Astrocyte of the spinal cord (primary cell): ENCODE measurements at places on chromosomes 2 and 18.

- no peak for DNase-seq
These were observed 47.8 kb downstream of the MEX3C start for GRCh38 chr18:51149670-51150069.

GRCh38 chr2:204024503-204024902 is 87.9 kb downstream of the ICOS start:
- peak; percentile 35 for DNase-seq

GRCh38 chr2:26475037-26475436 is 2.9 kb downstream of the OTOF start:
- DNase-seq, result no peak

DNA sequence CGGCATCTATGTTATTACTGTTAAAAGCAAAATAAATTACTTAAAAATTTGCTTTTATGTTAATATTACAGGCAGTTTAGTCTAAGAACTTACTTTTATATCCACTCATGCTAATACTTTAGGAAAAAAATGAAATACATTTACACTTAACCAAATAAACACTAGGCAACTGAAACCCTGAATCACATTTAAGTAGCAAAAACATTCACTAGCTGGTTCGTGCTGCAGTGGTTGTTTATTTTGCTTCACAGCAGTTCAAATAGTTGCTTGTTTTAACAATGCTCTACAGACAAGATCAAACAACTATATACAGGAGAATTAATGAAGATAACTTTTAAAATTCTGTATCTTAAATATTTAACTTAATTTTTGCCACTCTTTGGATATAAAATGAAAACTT is 60.8 kb downstream of the ABCG8 start:
- peak; percentile 55 for DNase-seq

DNA sequence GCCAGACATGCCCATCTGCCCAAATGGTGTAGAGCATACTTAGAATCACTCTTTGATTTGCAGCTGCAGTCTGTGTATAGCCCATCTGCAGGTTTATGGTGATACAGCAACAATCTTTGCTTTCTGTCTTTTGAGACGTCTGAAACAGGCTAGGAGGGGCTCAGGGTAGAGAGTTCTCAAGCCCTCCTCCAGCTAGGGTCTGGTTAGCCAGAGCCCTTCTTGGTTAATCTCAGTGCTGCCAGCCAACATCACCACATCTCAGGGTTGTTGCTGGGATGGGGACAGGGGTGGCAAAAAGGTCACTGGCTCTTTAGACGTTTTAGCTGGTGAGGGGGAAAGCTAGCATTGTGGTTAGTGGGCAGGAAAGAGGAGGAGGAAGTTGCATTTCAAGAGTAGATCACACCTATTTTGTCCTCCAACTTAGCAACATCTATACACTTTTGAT is 136.6 kb upstream of the ACAA2 start:
- DNase-seq, result no peak
